ENCODE measurements at places on chromosomes 6 and 20.
A peak's percentile ranks its signal among the peaks of the same experiment; 100 is the strongest.

GRCh38 chr6:94130478-94130877 is 711.1 kb upstream of the EPHA7 start:
- no peak for DNase-seq

DNA sequence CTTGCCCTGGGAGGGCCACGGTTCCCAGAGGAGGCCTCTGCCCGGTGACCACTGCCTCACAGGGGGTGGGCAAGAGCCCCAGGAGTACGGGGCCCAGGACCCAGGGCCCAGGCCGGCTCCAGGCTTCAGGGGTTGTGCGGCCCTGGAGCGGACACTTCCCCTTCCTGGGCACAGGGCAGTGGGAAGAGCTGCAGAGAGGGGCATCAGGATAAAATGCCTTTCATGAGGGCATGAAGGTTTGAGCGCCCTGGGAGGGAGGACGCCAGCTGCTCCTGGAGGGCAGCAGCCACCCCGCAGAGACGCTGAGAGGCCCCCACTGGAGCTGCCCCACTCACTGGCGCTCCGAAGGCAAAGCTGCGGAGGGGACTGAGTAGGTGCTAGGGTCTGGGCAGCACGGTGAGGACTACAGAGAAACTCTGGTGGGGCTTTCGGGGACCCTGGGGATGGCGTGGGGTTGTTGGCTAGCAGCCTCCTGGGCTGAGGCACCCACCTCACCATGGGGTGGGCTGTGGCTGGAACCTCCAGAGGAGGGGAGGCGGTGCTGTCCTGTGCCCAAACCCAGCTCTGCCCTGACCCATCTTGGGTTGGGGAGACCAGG is 10.4 kb downstream of the LAMA5 start:
- DNase-seq: no peak

DNA sequence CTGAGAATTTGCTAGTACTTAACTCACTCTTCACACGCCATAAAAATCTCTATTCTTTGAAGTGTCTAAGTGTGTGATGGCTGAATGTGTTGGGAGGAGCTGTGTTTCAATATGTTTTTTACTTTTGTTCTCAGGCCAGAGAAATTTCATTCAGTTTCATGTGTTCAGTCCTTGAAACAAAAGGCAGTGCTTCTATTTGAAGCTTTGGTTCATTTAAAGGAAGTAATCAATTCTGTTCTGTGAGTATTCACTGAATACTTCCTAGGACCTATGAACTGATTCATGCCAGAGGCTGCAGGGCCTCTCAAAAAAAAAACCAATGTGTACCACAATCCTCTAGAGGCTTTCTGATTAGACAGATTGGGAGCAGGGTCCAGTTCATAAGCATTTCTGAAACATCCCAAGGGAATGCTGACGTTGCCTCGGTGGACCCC is 12.4 kb upstream of the F13A1 start:
- DNase-seq: no peak

GRCh38 chr6:28158318-28158717 is 16.6 kb downstream of the ZKSCAN8 start:
- DNase-seq: no peak

DNA sequence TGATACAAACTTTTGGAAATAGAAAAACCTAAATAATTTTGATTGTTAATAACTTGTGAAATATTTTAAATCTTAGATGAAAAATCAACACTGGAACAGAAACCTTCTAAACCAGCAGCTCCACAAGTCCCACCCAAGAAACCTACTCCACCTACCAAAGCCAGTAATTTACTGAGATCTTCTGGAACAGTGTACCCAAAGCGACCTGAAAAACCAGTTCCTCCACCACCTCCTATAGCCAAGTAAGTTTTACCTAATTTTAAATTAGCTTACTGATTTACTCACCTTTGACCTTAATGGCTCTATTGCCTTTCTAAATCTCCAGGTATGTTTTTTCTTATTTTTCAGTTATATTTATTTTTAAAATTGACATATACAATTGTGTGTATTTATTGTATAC is 102.6 kb upstream of the ADGRF4 start:
- DNase-seq: no peak

- DNase-seq: peak; percentile 97
These were observed 20.5 kb downstream of the PTK7 start for GRCh38 chr6:43096451-43097097.

DNA sequence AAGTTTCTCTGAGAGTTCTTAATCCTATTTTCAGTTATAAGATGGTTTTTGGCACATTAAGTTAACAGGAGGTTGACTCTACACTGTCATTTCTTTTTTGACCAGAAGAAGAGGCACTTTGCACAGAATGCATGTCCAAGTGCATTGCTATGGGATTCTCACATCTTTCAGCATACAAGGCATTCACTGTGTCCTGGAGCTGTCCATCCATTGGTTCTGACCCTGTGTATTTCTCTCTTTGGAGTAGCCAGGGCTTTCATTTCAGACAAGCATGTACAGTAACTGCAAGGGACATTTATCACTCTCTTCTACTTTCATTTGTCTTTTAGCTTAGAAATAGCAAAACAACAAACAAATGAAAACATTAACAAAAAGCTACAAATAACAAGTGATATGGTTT is 275.1 kb upstream of the IMPG1 start:
- DNase-seq: no peak

DNA sequence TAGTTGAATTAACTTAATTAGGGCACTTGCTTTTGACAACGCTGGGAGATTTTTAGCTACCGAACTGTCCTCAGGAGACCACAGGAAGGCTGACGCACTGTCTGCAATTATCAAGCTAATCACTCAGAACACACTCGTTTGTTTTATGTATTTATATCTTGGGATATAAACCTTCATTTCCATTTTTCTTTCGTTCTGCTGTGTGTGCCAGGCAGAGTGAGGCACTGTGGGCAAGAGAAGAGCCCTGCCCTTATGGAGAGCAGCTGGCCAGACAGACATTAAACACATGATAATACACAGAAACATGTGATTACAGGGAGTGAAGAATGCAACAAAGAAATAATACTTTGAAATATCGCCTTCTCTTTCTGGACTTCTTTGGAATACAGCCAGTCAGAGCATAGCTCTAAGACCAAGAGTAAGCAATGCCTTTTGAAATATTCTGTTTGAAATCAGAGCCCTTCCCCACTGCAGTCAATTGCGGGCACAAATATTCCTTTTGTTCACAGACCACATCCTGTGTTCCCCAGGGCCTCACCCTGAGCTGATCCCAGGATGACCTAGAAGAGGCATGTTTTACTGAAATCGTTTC is 96.8 kb downstream of the ANKRD60 start:
- DNase-seq: peak; percentile 89

- DNase-seq: peak; percentile 64
These were observed 118.7 kb upstream of the RIPOR2 start for GRCh38 chr6:25054469-25054868.

- DNase-seq: no peak
These were observed 728.3 kb downstream of the MAFB start for GRCh38 chr20:39960522-39961428.

DNA sequence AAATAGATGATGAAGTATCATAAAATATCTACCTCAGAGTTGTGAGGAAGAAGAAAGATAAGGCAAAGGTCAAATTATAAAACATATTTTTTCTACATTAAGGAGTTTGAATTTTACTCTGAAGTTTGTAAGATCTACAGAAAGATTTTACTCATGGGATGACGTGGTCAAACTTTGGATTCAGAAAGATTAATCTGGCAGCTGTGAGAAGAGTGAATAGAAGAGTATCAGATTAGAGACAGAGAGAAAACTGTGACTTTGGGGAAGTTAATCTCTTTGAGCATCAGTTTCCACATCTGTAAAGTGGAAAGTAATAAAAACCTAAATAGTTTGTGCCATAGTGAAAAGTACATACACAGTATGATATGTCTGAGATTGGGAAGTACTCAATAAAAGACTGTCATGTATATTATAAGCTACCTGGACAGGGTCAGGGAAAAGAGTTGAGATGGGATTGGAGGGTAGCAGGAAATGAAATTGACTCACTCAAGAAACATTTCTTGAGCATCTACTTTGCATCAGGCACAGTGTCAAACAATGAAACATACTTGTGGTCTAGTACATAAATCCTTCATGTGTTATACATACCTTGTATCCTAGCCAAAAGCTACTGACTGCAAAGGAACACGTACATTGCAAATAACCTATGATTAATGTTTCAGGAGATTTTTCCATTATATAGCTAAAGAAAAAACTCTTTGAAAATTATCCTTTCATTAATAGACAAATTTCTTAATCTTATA is 222.1 kb downstream of the TMEM200A start:
- peak; percentile 35 for DNase-seq

DNA sequence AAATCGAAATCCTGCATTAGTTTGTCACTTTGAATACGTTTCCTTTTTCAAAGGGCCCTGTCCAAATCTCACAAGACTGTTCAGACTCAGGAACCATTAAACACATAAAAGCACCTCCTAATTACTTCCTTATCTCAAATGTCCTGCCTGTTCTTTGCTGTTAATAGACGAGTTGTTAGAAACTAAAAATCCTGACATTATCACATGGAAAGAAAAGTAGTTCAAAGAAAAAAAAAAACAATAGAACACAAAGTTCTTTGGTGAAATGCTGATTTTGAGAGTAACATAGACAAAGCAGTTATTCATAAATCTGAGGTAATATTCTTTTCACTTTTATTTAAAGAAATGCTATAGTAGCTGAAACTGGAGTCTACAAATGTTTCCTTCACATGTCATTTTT is 12.1 kb upstream of the TAB2 start:
- no peak for DNase-seq

DNA sequence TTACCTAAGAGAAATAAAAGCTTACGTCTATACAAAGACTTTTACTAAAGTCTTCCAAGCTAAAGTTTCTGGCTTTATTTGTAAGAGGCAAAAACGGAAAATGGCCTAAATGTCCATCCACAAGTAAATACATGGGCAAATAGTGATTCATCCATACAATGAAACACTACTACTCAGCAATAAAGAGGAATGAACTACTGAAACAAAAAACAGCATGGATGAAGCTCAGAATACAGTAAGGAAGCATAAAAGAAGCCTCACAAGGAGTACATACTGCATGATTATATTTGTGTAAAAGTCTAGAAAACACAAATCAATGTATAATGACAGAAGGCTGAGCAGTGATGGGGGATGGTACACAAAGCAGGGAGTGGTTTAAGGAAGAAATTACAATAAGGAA is 84.7 kb downstream of the F13A1 start:
- DNase-seq: no peak

- DNase-seq: peak; percentile 65
These were observed 2.0 kb downstream of the TSBP1 start for GRCh38 chr6:32369660-32370059.

DNA sequence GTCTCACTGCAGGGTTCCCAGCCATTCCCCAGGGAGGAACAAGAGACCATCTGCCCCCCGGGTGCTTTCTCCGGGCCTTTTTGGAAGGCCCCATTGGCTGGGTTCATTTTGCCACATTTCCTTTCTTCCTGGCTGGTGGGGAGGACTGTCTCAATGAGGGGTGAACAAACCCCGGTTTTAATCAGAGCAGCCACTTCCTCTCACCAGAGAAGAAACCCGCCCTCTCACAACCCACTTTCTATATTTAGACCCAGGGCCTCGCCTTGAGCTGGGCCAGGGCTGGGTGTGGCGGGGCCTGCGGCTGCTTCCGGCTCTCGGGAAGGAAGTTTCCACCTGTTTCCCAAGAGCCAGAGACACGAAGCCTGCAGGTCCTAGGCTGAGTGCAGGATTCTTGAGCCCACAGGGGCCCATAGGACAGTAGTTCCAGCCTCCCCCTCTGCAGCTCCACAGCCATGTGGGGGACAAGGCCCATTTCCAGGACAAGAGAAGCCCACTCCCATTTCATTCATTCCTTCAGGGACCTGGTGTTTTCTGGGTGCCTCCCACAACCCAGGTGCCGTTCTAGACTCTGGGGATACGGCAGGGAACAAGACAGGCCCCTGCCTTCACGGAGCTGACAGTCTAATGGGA is 41.8 kb downstream of the RBM38 start:
- no peak for DNase-seq

GRCh38 chr20:23034721-23035671 is at the start of gene SSTR4:
Gene SSTR4 (plus strand): TSS chr20:23035312. CDS start chr20:23035484, 172 bp downstream.
- no peak for DNase-seq

DNA sequence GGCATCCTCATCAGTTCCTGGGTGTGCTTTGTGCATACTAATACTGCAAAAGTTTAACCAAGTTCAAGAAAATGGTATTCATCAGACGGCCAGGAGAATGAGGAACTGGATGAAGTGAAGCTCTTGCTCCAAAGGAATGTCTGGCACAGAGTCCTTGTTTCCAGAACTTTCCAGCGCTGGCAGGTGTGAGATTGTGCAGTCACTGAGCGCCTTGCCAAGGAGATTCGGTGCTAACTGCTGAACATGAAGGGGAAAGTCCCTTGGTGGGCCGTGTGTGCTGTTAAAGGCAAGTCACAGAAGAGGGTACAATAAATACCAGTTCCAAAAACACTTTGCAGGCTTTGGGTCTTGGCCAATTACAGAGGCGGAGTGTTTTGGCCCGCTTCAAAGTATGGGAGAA is 262.3 kb upstream of the SOX4 start:
- DNase-seq: no peak

GRCh38 chr6:169969372-169970099 is 218.1 kb downstream of the ERMARD start:
- DNase-seq: no peak

DNA sequence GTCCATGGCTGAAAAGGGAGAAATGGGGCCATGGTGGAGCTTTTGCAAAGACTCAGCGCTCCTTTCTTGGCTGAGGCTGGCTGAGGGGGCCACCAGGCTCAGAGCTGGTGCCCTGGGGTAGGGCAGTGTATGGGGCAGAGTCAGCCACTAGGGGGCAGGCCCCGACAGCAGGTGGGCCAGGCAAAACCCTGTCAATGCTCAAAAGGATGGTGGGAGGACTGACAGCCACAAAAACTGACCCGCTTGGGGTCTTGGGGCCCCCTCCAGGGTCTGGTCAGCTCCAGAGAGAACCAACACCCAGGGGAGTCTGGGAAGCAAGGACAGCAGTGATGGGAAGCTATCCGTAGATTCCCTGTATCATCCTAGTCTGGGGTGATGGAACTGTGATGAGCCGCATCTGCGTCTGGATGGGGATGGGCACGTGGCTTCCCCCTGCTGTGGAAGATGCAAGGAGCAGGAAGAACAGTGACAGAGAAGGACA is 306.9 kb downstream of the DHX35 start:
- no peak for DNase-seq

- DNase-seq: no peak
These were observed 13.0 kb upstream of the RIN2 start for GRCh38 chr20:19745106-19745505.

DNA sequence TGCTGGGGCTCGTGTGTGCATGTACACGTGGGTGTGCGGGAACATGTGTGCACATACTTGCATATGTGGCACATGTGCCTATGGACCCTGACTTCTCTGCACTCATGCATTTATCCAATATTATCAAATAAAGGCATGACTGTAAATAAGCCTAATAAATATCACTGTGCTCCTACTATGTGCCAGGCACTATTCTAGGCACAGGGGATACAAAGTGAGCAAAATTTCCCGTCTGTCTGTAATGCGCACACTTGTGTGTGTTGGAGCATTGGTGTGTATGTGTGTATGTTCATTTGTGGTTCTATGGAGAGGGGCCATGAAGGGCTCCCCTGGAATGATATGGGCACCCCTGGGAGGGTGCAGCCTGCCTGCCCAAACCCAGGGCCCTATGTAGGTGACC is 41.9 kb downstream of the ITPR3 start:
- DNase-seq: no peak

GRCh38 chr6:152423216-152424103 is 213.7 kb downstream of the SYNE1 start:
- DNase-seq: no peak
